ENCODE measurements at places on chromosomes 7 and 10. TPM values are rescaled to one million over a fixed set of nuclear protein-coding genes. Genes with fewer than 3 reads are reported as not detected.

MYL10 gene
- total RNA-seq: not detected

CALCR gene
- total RNA-seq: not detected

PDCD4 gene
- 49.9 TPM for total RNA-seq

NUDT13 gene
- 1.7 TPM for total RNA-seq

POLR2J2 gene
- 0.43 TPM for total RNA-seq

CLRN3 gene
- total RNA-seq: not detected

LRRC18 gene
- total RNA-seq: not detected

UCMA gene
- total RNA-seq: not detected

NXPH1 gene
- not detected for total RNA-seq

TMEM213 gene
- not detected for total RNA-seq

Measured in GM23248 (cell line).